ENCODE measurements at places on chromosomes 2 and 18.

DNA sequence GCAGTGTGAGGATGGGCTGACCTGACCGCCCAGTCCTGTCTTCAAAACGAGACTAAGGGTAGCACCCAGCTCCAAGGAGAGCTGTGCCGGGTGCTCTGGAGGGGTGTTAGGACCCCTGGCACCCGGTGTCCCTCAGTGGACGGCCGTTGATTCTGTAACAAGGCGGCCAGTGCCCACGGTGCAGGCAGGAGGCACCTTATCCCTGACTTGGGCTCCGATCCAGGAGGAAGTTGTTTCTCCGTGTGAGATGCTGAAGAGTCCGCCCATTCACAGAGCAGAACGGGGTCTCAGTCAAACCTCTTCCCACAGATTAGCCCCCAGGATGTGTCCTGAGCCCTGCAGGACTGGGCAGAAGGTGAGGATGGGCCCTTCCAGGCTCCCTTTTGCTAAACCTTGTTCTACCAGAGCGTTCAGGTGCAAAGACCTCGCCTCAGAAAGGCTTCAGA, 123.0 kb downstream of the NFATC1 start:
- no peak for DNase-seq

- no peak for DNase-seq
These were observed 80.2 kb downstream of the MSH2 start for GRCh38 chr2:47483191-47483590.

GRCh38 chr18:39019989-39020388, 1454.4 kb upstream of the CELF4 start:
- no peak for DNase-seq

DNA sequence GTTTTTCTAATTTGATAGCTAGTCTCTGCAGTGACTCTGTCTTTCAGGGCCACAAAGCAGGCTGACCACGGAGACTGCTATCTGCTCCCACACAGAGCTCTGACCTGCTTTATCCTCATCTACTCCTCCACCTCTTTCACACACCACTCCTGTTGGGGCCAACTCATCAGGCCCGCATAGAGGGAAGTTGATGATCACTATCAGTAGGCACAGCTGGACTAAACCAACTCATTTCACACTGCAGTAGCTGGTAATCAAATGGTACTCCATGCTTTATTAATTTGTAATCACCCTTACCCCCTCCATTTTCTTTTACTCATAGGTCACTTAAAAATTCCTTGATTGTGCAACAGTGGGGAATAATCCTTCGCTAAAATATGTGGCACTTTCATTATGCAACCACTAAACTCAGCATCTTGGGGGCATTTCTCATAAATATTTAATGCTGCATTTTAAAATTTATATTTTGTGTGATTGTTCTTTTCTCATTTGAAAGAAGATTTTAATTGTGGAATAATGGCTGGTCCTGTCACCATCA, 249.8 kb upstream of the GCFC2 start:
- DNase-seq, result no peak

GRCh38 chr2:109117780-109118179, 11.2 kb upstream of the SH3RF3 start:
- no peak for DNase-seq
